ENCODE measurements at places on chromosomes 5 and 9. TPM values are rescaled to one million over a fixed set of nuclear protein-coding genes. Genes with fewer than 3 reads are reported as not detected.

GRCh38 chr9:74413876-74414275, 83.3 kb upstream of the RORB start:
- H3K4me1 ChIP-seq = peaks cover 9% of the 10 kb centered on the region
- no peak overlapping the region for H3K27ac ChIP-seq
- no peak for DNase-seq
- no peak overlapping the region for H3K4me3 ChIP-seq

GRCh38 chr9:127614961-127615360, 2.9 kb downstream of the STXBP1 start:
- peaks cover 26% of the 10 kb centered on the region for H3K27me3 ChIP-seq
- no peaks in the 10 kb centered on the region for H3K36me3 ChIP-seq
- H3K4me3 ChIP-seq = no peak overlapping the region

The CDKN2B-AS1 gene
- 0.21 TPM for total RNA-seq

The PCDHGA1 gene
- total RNA-seq = 1.2 TPM

DNA sequence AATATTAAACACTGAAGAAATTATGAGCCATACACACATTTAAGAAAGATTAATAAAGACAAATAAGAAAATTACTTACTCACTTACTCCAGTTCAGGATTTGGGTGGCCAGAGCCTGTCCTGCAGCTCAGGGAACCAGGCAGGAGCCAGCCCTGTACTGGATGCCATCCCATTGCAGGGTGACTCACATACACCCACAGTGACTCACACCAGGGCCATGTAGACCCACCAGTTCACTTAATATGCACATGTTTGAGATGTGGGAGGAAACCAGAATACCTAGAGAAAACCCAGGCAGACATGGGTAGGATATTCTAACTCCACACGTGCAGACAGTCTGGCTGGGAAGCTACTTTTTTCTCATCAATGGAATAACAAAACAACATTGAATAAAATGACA, 49.6 kb upstream of the ADRB2 start:
- no peak overlapping the region for H3K27ac ChIP-seq
- no peak for DNase-seq

The LCN12 gene
- total RNA-seq = 4.7 TPM

DNA sequence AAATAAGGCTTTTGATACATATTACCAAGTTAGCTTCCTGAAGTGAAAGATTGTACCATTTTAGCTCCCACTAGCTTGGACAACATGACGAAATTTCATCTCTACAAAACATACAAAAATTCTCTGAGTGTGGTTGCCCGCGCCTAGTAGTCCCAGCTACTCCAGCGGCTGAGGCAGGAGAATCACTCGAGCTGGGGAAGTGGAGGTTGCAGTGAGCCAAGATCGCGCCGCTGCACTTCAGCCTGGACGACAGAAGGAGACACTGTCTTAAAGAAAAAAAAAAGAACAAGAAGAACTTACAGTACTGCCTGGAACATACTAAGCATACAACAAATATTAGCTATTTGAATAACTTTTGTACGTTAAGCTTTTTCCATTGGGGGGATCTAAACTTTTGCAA, 29.7 kb upstream of the NRG2 start:
- H3K4me1 ChIP-seq = no peaks in the 10 kb centered on the region
- no peak overlapping the region for H3K27ac ChIP-seq
- DNase-seq = no peak
- peaks cover 12% of the 10 kb centered on the region for H3K27me3 ChIP-seq

- no peaks in the 10 kb centered on the region for H3K36me3 ChIP-seq
- no peak for DNase-seq
- no peak overlapping the region for H3K27ac ChIP-seq
- H3K4me3 ChIP-seq = no peak overlapping the region
Observed at GRCh38 chr9:68931821-68932220, 82.1 kb downstream of the PRKACG start.

DNA sequence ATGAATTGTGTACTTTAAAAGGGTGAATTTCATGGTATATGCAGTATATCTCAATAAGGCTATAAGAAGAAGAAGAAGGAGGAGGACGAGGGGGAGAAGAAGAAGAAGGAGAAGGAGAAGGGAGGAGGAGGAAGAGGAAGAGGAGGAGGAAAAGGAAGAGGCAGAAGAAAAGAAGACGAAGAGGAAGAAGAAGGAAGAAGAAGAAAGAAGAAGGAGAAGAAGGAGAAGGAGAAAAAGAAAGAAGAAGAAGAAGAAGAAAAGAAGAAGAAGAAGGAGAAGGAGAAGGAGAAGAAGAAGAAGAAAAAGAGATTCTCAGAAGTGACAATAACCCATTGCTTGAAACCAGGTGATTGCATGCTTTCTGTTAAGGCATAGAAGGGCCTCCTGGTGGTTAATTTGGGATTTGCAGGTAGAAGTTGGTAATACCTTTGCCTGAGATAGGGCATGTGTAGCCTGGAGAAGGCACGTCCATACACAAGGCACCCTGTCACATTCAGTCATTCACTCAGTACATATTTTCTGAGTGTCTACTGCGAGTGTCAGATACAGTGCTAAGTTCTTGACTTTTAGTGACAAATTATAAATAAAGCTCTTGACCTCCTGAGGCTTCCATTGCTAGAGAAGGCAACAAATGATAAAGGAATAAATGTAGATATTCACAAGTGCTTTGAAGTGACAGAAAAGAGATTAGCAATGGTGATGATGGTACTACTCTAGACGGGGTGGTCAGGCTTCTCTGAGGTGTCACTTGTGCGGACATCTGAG, 231.3 kb downstream of the NPR3 start:
- H3K27ac ChIP-seq = no peak overlapping the region
- no peaks in the 10 kb centered on the region for H3K4me1 ChIP-seq
- no peaks in the 10 kb centered on the region for H3K36me3 ChIP-seq
- no peaks in the 10 kb centered on the region for H3K27me3 ChIP-seq
- peak; percentile 29 for DNase-seq

DNA sequence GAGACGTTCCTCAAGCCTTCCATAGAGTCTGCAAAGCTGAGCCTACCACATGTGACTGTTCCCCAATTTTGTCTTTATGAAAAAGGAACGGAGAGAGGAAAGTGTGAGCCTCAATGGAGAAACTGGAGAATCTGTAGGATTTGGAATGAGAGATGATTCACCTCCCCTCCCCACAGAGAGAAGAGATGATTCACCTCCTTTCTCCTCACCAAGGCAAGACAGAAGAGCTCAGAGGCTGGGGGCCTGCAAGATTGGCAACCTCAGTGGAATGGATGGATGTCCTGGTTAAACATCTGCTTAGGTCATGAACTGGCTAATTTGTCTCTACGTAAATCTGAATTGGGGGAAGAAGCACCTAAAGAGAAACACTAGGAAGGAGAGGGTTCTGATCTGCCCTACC, 17.0 kb upstream of the MOCS2 start:
- H3K4me3 ChIP-seq = no peak overlapping the region
- no peaks in the 10 kb centered on the region for H3K4me1 ChIP-seq
- H3K36me3 ChIP-seq = no peaks in the 10 kb centered on the region
- H3K27me3 ChIP-seq = no peaks in the 10 kb centered on the region
- no peak overlapping the region for H3K27ac ChIP-seq

The CARD9 gene
- total RNA-seq = 0.96 TPM

DNA sequence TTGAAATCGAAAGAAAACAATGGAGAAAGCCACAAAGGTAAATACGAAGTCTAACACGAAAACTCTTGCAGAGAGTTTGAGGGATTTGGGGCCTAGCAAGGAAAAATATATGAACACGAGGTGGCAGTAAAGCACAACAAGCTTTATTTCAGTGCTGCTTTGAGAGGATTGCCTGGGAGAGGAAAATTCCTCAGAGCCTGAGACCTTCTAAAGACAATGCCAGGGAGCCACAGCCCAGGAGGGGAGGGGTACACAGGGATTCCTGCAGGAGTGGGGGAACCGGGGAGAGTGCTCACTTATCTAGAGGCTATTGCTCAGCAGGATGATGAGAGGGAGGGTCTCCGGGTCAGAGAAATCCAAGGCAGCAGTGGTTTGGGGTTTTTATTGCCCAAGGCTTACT, 134.9 kb upstream of the ADCY2 start:
- peak overlapping the region; percentile 29 for H3K4me3 ChIP-seq
- peak overlapping the region; percentile 95 for H3K27ac ChIP-seq
- peaks cover 60% of the 10 kb centered on the region for H3K4me1 ChIP-seq
- H3K36me3 ChIP-seq = peaks cover 47% of the 10 kb centered on the region
- no peaks in the 10 kb centered on the region for H3K27me3 ChIP-seq
- peak; percentile 80 for DNase-seq

GRCh38 chr5:143543358-143544255, 140.1 kb upstream of the NR3C1 start:
- H3K4me3 ChIP-seq = no peak overlapping the region

DNA sequence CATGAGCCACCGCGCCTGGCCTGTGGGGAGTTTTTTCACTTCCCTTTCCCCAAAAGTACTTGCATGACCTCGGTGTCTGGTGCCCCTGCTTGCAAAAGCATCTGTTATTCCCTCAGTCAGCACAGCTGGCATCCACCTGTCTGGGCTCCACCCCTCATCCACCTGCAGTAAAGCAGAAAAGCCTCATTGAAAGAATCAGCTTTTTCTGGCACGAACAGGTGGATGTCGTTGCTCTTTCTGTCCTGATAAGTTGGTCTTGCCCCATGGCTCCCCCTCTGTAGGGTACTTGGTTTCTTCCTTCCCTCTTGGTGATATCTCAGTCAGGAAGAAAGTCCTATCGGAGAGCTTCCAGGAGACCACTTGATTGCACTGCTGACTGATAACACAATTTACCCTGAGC, 37.4 kb downstream of the WWC1 start:
- peak overlapping the region; percentile 96 for H3K27ac ChIP-seq
- peaks cover 81% of the 10 kb centered on the region for H3K4me1 ChIP-seq
- H3K27me3 ChIP-seq = no peaks in the 10 kb centered on the region
- peak; percentile 70 for DNase-seq

GRCh38 chr5:6541256-6542013, 91.4 kb downstream of the NSUN2 start:
- 0 out of 2 replicates have a peak, but pooled peaks cover 5% of the 10 kb centered on the region for H3K27me3 ChIP-seq
- no peak overlapping the region for H3K27ac ChIP-seq
- no peaks in the 10 kb centered on the region for H3K36me3 ChIP-seq
- DNase-seq = no peak

GRCh38 chr5:64685866-64686265, 4.4 kb upstream of the SHISAL2B start:
- H3K27ac ChIP-seq = no peak overlapping the region
- H3K4me3 ChIP-seq = no peak overlapping the region
- peaks cover 39% of the 10 kb centered on the region for H3K4me1 ChIP-seq
- H3K27me3 ChIP-seq = peaks cover 15% of the 10 kb centered on the region
- no peak for DNase-seq

The ERAP2 gene
- 0.13 TPM for total RNA-seq

GRCh38 chr5:117107859-117108258, 533.2 kb upstream of the SEMA6A start:
- peaks cover 16% of the 10 kb centered on the region for H3K36me3 ChIP-seq
- no peak for DNase-seq
- H3K4me3 ChIP-seq = no peak overlapping the region
- no peak overlapping the region for H3K27ac ChIP-seq
- H3K4me1 ChIP-seq = peaks cover 29% of the 10 kb centered on the region
- no peaks in the 10 kb centered on the region for H3K27me3 ChIP-seq

The TEX48 gene
- total RNA-seq = not detected

DNA sequence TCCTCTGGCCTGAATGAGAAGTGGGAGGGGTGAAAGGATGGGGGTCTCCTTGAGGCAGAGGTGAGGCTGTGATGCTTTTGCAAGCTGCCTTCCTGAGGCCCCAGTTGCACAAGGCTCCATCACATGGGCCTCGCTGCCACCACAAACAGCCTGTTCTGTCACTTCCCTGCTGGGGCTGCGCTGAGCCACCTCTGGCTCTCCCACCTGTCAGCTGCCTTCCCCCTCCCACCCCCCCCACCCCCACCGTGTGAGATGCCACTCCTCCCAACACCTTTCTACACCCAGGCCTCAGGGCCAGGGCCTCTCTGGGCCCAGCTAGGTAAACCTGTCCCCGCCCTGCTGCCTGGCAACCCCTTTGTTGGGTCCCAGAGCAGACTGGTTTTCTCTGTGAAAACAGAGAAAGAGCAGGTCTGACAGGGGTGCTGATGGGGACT, 4.5 kb upstream of the PDLIM4 start:
- no peak overlapping the region for H3K27ac ChIP-seq
- DNase-seq = no peak
- no peaks in the 10 kb centered on the region for H3K36me3 ChIP-seq
- H3K27me3 ChIP-seq = peaks cover 16% of the 10 kb centered on the region
- peaks cover 10% of the 10 kb centered on the region for H3K4me1 ChIP-seq

The CTSV gene
- total RNA-seq = 68.4 TPM

DNA sequence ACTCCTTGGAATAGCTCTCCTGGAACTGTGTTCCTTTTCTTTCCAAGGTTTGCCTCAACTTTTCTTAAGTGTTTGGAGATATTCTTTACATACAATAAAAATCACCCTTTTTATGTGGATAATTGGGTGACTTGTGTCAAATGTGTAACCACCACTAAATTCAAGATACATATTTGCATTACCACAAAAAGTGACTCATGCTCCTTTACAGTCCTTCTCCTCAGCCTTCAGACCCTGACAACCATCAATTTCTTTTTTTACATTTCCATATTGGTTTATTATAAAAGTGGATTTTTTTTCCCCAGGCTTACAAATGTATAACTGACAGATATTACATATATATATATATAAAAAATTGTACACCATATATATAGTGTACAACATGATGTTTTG, 372.0 kb upstream of the KCNN2 start:
- no peaks in the 10 kb centered on the region for H3K4me1 ChIP-seq
- DNase-seq = no peak
- H3K36me3 ChIP-seq = no peaks in the 10 kb centered on the region
- no peaks in the 10 kb centered on the region for H3K27me3 ChIP-seq

The RETREG1 gene
- 2.2 TPM for total RNA-seq

GRCh38 chr5:157067005-157067404, 8.1 kb upstream of the HAVCR1 start:
- H3K4me3 ChIP-seq = no peak overlapping the region
- DNase-seq = no peak
- H3K36me3 ChIP-seq = no peaks in the 10 kb centered on the region
- H3K27me3 ChIP-seq = no peaks in the 10 kb centered on the region

DNA sequence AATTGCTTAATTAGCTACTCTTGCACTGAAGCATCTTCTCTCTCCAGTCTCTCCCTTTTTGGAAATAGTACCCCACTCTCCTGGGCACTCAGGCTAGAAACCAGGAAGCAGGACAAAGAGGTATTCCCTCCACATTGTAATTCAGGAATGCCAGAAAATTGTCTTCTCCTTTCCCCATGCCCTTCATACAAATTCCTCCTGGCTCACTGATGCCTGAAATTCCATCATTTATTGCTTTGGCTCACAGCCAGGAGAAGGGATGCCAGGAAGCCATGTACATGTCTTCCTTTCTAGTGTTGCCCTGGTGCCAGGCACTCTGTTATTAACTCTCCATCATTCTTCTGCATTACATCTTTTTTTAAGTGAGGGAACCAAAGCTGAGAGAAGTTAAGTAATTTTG, 716.5 kb upstream of the C9orf72 start:
- H3K4me3 ChIP-seq = no peak overlapping the region
- H3K27me3 ChIP-seq = no peaks in the 10 kb centered on the region
- H3K27ac ChIP-seq = peak overlapping the region; percentile 43

DNA sequence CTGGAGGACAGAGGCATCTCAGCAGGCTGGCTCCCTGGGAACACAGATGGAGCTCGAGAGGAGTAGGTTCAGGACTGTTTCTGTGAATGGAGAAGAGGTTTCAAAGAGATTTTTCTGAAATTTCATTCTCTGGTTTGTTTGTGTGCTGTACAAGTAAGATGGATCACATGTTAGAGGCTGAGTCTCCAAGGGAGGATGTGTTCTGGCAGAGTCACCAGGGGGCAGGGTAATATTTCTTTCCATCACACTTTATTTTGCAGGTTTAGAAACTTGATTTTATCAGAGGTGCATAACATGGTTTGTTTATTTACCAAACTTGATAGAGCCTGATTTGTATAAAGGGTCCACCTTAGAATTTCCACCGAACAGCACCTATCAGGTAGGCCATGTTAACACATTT, 69.2 kb upstream of the ARL15 start:
- H3K27me3 ChIP-seq = no peaks in the 10 kb centered on the region
- no peak for DNase-seq
- no peaks in the 10 kb centered on the region for H3K4me1 ChIP-seq
- H3K4me3 ChIP-seq = no peak overlapping the region
- H3K36me3 ChIP-seq = peaks cover 13% of the 10 kb centered on the region

Data from WTC11 (cell line).